Karpas-422 (cell line): ENCODE measurements at places on chromosomes 7 and 10.

DNA sequence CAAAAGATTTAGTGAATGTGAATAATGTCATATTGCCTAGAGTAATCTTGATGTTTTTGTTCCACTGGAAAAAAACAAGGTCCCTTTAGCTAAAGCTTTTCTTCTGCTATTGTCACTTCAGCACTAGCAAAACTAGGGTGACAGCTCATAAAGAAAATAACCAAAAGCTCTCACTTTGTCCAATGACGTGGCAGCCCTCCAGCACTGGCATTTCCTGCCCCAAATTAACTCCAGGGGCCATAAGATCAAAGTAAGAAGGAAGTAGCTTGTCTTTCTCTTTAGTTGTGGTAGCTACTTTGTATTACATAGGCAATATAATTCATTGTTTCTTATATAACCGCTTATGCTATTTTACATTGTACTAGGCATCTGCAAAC lies 47.3 kb downstream of the LRRN3 start:
- DNase-seq, result no peak

DNA sequence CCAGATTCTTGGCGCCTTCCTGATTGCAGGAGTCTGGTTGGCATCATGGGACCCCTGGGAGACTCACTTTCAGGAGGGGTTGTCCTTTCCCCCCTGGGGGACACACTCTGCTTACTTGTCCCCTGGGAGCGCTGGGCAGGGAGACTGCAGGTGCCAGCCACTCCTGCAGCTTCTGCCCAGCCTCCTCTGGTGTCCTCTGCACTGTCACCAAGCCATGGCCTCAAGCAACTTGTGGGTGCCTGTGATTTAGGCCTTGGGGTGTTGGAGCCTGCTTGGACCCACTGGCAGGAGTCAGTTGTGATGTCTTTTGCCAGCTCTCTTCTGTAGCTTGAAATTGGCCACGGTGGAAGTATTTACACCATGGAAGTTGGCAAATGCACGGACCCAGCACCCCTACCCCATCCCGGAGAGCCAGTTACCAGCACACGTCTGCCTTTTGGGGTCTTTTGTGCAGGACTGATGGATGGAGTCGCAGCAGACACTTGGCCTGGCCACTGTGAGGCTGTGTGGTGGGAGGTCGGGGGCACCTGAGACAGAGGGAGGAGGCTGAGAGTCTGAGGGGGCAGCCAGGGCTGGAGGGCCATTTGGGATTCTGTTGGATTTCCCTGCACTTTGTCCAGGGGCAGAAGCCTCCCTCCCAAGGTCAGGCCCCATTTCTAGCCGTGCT lies 104.7 kb downstream of the LHPP start:
- DNase-seq, result no peak

GRCh38 chr10:130758529-130758928 lies 553.0 kb downstream of the TCERG1L start:
- DNase-seq, result no peak

DNA sequence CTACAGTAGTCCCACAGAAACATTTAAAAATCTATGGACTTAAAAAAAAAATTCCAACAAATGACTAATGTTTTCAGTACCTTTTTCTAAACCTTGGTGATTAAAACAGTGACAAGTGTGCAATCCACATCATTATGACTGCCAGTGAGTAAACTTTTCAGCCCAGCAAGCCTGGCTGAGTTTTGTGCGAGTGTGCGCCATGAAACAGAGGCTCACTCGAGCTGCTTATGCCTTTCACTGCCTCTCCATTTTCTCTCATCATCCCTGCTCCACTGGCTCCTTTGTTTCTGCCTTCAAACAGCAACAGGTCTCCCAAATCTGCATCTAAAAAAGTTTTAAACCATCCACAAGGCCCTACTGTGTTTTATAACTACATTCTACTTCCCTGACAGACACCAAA lies 105.8 kb downstream of the USP6NL start:
- DNase-seq, result no peak

DNA sequence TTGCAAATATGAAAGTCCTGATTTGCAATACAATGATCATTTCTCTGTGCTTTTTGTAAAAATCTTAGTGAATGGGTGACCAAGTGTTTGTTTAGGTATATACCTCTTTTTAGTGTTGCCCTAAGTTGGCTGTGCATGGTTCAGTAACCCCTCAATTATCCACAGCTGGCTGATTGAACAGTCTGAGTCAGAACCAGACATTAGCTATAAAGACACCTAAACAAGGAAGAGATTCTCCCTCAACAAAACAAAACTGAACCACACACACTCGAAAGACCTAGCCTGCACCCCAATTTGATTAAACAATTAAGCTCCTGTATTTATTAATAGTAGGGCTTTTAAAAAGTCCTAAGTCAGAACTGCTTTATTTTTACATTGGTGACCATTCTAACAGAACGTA lies 2.8 kb downstream of the RSBN1L start:
- DNase-seq, result peak; percentile 70

DNA sequence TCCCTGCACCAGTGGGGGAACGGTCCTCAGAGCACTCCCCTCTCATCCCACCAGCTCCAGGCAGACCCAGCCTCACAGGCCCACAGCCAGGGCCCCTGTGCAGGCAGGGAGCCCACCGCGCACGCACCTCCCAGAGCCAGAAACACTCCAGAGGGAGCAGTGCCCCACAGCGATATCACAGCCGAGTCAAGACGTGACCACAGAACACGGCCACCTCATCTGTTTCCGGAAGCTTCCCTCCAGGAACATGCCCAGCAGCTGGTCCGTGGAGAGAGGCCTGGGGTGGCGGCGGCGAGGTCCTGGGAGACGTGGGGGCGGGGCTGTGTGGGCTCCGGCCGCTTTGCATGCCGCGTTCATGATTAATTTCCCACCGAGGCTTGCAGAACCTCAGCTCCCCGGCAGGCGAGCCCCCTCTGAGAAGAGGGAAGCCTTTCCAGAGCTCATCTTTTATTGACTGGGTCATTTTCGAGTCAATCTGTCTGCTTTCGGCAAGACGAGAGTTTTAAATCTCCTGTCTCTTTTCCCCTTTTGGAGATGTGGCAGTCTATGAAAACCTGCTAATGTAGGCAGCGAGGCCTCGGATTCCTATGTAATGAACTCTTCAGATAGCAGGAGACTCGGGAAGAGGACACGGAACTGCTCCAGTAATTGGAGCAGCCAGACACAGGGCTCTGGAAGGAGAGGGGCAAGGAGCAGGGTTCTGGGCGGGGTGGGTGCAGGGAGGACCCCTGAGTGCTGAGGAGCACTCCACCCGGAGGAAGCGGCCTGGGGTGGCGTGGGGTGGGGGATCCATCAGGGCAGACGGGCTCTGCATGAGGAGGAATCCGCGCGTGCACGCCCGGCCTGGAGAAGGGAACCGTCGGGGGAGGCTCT lies 242.8 kb downstream of the ELFN1 start:
- DNase-seq, result no peak

- peak; percentile 81 for DNase-seq
Observed at GRCh38 chr7:142939226-142939910, at the start of gene LLCFC1. TSS of gene LLCFC1 (plus strand) at chr7:142939484. CDS start at chr7:142939622, 138 bp downstream.

DNA sequence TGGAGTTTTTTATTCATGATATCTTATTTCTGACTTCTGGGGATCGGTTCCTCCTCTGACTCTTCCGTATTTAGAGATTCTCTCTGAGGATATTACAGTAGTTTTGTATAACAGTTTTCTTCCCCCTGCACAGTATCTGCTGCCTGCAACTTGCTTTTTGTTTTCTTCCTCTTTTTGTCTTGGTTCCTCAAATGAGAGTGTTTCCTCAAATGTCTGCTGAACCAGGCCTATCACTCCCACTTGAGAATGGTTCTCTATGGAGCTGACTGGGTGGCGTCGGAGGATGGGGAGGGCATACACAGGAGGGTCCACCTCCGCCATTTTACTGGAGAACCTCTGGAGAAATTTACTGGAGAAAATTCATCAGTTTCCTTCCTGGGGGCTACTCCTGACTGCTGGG lies 27.7 kb downstream of the ARHGAP22 start:
- DNase-seq, result peak; percentile 85

DNA sequence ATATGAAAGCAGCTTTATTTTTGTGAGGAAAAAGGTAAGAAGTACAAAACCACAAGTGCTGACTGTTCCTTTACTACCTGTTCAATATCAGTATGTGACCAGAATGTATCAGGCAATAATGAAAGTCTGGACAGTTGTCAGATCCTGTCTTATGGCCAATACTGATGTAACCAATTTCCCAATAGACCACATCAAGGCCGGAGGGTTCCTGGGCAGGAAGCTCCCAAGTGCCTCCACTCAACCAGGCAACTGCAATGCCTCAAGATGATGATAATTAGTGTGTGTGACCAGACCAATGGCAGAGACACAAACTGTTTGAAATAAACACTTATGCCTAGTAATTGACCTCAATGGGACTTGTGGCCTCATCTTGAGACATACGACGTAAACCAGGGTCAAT lies 149.4 kb upstream of the ASAH2 start:
- no peak for DNase-seq

DNA sequence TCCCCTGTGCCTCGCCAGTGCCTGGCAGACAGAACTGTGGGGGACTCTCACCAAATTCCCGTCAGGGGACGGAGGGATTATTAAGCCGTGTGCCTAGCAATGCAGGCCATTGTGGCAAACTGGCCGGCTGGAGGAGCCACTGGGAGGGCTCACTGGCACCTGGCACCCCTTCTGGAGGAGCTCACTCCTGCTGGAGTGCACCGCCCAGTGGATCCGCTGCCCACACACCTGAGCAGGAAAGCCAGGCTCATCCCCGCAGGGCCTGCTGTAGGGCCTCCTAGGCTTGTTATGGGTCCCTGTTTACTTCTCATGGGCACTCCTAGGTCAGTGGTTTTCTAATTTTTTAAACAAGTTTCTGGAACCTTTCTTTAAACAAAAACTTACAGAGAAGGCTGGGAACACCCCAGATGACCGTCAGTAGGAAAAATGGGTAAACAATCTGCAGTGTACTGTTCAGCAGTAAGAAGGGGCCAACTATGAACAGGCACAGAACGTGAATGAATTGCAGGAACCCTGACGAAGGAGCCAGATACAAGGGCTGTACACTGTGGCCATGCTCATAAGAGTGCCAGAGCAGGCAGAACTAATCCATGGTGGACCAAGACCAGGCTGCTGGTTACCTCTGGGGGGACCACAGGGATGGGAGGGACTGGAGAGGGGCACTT lies 64.8 kb downstream of the LANCL2 start:
- DNase-seq, result no peak

DNA sequence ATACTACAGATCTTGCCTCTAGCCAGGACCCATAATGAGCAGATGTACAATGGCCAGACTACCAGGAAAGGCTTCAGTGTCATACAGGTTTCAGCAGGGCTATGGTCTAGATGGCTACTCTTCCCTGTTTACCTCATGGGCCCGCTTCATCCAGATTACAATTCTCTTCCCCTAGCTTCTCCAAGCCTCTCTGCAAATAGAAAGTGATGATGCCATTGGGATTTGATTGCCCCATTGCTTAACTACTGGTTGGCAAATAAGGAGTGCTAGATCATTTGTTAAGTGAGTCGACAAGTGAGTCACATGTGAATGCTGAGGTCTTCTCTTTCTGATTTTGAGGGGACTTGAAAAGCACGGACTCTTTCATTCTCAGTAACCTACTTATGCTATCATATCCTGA lies 361.5 kb upstream of the LRRTM3 start:
- DNase-seq, result no peak
